ENCODE measurements at places on chromosomes 13 and 19.

DNA sequence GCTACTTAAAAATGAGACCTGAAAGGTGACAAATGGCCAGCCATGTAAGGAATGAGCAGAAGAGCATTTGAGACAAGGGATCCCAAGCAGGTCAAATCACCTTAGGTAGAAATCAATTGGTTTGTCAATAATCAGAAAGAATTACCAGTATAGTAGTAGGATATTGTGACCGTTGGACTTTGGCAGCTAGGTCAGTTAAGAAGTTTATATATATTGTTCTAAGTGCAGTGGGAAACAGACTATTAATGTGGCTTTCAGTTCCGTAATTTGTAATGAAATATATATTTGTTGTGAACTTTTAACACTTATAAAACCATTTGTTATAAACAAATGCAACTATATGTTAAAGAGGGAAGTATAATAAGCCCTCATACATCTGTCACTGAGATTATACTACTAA lies 807.9 kb upstream of the SPRY2 start:
- no peak for DNase-seq

DNA sequence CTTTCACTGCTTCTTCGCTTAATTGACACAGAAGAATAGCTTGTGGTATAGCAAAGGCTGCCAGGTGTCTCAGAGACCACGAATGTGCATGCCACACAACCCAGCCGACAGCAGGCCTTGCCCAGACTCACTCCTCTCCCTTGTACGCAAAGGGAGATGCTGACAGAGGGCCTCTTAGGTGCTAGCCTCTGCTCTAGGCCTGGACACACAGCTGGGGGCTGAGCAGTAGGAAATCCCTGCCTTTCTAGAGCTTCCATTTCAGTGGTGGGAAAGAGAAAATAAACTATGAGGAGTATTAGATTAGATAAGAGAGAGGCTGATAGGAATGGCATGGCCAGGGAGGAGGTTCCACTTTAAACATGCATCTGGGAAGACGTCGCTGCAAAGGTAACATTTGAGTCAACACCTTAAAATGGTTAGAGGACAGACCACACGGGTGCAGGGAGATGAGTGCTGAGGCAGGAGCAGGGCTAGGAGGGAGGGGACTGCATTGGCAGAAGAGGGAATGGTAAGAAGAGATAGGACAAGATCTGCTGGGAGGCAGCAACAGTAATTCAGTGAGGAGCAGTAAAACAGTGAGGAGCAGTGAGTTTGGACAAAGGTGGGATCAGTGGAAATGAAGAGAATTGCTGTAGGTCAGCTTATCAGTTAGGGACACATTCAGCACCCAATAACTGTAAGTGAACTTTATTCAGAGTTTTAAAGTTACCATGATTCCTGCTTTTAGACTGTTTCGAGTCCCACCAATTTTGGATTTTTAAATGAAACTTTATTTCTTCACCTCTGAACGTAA lies 100.0 kb downstream of the RNF17 start:
- no peak for DNase-seq

DNA sequence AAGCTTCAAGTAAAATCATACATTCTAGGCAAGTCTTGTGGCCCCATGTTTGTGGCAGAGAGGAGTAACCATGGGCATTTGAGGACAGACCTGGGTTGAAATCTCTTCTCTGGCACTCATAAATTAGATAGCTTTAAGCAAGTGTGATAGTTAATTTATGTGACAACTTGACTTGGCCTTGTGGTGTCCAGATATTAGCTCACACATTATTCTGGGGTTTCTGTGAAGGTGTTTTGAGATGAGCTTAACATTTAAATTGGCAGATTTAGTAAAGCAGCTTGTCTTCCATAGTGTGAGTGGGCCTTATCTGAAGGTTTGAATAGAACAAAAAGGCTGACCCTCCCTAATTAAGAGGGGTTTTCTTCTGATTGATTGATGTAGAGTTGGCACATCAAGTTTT lies 161.4 kb upstream of the SPRY2 start:
- no peak for DNase-seq

DNA sequence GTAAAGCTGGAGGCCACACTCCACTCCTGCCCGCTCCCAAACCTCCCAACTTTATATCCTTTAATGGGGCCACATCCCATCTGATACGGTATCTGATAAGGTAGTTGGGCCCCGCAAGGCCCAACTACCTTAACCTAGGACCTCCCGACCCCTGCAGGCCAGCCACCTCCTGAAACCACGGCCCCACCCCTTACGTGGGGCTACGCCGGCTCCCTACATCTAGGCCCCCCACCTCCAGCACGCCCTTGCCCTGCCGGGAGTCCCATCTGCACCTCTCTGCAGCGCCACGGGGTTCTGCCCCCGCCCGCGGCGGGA lies 2.2 kb downstream of the IGFLR1 start:
- no peak for DNase-seq

- no peak for DNase-seq
Observed at GRCh38 chr13:42040730-42041010, 7.8 kb upstream of the DGKH start.

DNA sequence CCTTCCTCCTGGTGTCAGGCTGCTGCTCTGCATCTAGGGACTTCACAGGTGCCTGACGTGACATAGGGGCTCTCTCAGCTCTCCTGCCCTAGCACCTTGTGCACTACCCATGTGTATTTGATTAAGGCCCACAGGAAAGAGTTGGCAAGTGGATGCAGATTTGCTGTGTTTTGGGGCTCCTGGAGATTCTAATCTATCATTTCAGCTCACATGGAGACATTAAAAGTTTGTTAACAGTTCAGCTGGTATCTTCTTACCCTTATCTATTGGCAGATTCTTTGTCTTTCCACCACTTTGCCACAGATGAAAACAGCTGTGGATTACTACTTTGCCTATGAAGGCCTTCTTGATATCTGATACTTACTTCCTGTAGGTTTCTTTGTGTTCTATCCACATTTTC lies 41.9 kb downstream of the WASF3 start:
- DNase-seq: no peak

DNA sequence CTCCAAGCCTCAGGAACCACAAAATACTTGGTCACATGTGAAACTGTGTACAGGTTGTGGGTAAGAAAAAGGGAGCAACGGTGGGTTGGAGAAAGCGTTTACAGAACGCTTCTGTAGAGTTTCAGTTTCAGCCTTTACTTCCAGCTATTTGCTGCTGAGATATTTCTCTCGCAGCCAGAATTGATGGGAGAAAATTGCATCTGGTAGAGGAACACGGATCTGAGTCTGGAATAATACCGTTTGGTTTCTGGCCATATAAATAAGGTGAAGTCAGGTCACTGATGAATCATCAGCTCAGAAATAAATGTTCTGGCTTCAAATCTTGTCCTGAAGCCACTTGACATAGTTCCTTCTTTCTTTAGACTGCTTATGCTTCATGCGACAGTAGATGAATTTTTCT lies 20.3 kb upstream of the RFC3 start:
- DNase-seq: no peak

- no peak for DNase-seq
Observed at GRCh38 chr19:41821003-41821735, 23.3 kb downstream of the LYPD4 start.

DNA sequence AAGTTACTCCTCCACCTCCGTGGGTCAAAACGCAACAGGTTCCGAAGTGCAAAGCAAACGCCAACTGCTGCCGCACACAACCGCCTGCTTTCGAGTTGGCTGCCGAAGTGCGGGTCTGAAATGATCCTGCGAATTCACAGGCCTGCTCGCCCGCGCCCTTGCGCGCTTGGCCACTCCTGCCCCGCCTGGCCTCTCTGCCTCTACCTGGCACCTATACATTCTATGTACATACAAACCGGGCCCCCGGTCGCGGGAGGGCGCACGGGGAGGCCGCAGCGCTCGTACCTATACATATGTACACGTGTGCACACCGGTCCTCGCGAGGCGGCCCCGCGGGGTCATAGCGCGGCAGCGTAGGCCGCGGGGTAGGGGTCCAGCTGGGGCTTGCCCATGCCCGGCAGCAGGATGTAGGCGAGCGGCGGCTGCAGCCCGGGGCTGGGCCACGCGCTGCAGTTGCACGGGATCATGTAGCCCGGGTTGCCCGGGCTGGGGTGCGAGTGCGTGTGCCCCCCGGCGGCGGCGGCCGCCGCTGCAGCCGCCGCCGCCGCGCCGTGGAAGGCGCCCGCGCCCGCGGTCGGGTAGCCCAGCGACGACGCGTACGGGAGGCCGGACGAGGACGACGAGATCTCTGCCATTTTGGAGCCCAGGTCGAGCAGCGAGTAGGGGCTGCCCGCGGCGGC lies 1.3 kb downstream of the SOX21 start:
- DNase-seq: no peak

DNA sequence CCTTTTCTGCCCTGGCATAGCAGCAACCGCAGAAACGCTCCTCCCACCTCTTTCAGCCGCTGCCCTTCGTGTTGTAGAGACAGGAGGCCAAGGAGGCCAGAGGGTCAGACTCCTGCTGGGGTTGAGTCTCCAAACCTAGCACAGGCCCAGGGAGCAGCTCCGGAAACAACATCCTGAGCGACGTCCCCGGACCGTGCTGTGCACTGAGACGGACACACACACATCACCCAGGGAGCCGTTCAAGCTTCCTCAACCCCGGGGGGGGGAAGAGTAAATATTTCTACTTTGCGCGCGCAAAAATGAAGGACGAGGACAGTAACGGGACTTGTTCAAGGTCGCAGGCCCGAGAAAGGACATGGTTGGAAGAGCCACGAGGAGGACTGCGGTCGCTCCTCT lies 657 bp downstream of the ZNF550 start:
- DNase-seq: peak; percentile 19

- no peak for DNase-seq
Observed at GRCh38 chr13:60148918-60149317, 14.8 kb downstream of the DIAPH3 start.

- DNase-seq: no peak
Observed at GRCh38 chr13:27461940-27462584, 11.7 kb upstream of the MTIF3 start.

- no peak for DNase-seq
Observed at GRCh38 chr19:18418483-18419194, 559 bp upstream of the SSBP4 start.

GRCh38 chr19:41626877-41627276 lies at the start of gene CEACAM4:
CEACAM4 (minus strand) TSS chr19:41627074; CDS start chr19:41626963, 111 bp downstream.
- no peak for DNase-seq

DNA sequence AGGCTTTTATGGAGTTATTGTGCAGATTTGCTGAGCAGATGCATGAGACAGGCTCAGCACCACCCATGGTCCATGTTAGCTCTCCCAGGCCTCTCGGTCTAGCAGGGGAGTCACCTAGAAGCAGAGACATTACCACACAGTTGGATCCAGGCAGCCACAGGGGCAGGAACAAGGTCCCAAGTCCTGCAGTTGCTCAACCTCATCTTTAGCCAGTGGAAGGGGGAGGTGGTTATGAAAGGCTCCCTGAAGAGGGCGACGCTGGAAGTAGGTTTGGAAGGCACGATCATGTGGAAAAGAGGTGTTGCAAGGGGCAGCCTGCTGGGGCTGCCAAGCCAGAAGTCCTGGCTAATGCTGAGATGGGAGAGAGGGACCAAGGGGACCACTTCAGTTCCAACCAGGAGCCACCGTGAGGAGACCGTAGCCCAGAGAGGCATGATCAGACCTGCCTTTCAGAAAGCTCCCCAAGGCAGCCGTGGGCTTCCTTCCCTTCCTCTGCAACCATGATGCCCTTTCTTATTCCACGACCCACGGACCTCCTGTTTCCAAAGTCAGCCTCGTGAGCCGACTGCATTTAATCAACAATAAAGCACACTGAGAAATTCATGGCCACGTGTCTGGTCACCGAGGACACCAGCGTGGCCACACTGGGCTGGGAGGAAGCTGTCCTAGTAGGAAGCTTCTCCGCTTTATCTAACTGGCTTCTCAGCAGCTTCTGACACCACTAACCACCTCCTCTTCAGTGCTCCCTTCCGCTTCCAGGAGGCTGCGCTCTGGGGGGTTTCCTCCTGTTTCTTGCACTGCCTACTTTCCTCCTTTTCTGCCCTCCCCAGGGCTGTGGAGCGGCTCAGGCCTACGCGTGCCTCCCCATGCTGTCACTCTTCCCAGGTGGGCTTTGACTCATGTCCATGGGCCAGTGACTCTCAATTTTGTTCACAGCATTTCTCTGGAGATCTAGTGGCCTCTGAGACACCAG lies 2.6 kb downstream of the AP1M1 start:
- DNase-seq: no peak

GRCh38 chr13:93851236-93851635 lies 624.6 kb downstream of the GPC6 start:
- no peak for DNase-seq

- DNase-seq: no peak
Observed at GRCh38 chr19:4429771-4430171, 27.3 kb downstream of the CHAF1A start.

DNA sequence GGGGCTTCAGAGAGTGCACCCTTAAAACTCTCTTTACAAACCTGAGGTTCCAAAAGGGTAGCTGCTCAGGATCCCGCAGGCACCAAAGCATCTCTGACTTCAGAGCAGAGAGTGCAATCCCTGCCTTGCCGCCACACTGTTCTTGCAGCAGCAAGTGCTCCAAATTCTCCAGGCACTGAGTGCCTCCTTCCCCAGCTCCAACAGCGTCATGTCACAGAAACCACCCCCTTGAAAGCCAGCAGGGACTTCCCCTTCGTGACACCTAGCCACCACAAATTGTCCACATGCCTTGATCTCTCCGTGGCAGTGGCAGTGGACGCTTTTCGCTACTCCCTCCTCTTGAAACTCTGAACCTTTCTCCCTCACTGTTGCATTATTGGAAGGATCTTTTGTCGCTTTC lies 39.9 kb downstream of the MBNL2 start:
- DNase-seq: no peak

GRCh38 chr19:39126312-39127187 lies 964 bp downstream of the PAK4 start:
- no peak for DNase-seq

GRCh38 chr13:111917086-111917485 lies 149.9 kb upstream of the SOX1 start:
- no peak for DNase-seq

GRCh38 chr13:106382534-106382933 lies 152.9 kb downstream of the EFNB2 start:
- no peak for DNase-seq

- no peak for DNase-seq
Observed at GRCh38 chr19:8158411-8159074, 9.2 kb upstream of the FBN3 start.

DNA sequence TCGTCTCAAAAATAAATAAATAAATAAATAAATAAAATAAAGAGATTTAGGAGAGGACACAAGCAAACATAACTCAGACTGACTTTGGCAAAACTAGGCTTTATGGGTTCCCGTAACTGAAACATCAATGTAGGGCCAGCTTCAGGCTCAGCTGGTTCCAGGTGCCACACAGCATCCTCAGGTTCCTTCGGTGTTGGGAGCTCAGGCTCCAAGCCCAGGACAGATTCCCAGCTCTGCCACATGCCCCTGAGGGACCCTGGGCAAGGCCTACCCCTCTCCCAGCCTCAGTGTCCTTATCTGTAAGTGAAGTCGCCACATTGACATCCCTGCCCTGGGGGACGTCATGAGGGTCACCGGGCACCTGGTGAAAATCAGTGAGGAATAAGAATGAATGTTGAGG lies 18.7 kb downstream of the MISP start:
- no peak for DNase-seq

DNA sequence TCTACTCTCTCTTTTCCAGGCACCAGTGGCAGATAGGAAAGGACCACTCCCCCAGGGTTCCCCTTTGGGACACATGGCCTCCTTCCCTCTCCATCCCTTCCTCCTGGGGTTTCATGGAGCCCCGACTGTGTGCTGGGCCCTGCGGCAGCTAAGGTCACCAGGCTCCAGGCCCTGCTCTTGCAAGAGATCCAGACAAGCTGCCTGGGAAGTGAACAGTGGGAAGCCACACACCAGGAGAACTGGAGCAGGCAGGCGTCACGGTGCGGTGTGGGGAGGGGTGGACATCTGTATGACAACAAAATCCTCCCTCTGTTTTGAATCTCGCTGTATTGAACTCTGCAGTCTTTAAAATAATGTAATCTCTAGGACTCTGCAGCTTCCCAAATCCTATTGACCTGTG lies 330.1 kb downstream of the UQCRFS1 start:
- DNase-seq: no peak

All from activated naive CD4-positive, alpha-beta T cell treated with anti-CD3 and anti-CD28 coated beads, Interleukin-2, amount 50 U/mL, for 72 hours (primary cell).